GM13977 (cell line): ENCODE measurements at places on chromosomes 7 and 10.

DNA sequence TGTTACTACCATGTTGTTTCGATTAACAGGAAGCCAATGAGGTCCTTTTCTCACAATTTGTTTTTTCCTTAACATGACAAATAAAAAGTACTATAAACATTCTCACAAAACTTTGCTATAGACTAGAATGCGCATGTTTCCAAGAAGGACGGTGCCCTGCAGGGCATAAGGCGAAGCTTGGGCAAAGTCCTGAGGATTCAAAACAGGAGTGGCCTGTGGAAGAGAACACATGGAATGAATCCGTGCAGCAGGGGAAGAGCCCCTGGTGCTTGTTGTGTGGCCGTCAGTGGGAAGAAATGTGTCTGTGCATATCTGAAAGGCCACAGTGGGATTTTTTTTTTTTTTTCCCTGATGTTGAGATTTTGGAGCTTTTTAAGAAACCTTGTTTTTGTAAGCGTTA lies 67.6 kb downstream of the ITGA8 start:
- no peak for DNase-seq

GRCh38 chr7:1459512-1459892 lies 232 bp upstream of the MICALL2 start:
- peak; percentile 100 for DNase-seq

- DNase-seq: no peak
Measured at GRCh38 chr10:113538151-113538550, 14.7 kb upstream of the HABP2 start.

DNA sequence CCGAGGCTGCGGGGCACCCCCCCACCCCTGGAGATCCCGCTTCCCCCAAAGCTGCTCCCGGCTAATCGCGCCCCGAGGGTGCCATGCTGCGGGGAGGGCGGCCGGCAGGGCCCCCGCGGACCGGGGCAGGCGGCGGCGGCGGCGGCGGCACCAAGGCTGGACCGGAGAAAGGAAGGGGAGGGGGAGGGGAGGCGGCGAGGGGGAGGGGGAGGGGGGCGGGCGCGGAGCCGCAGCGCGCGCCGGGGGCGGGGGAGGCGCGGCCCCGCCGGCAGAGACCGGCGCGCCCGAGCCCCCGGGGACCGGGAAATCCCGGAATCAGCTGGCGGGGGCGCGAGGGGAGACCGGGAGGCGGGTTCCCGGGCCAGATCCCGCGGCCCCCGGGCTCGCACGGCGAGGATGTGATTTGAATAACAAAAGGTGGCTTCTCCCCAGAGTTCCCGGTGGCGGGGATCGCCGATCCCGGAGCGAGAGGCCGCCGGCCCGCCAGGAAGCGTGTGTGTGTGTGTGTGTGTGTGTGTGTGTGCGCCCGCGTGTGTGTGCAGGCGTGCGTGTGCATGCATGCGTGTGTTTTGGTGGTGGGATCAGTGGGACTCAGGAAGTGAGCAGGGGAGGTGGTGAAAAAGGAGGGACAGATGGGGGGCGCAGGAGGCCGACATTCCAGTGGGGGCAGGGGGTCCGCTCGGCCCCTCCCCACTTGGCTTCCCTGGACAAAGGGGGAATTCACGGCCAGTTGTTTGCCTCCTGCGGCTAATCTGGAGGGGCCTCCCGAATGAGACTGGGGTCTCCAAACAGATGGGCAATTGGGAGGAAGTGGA lies 99.5 kb downstream of the HIP1 start:
- DNase-seq: peak; percentile 80

- DNase-seq: no peak
Measured at GRCh38 chr10:5971886-5972285, 5.5 kb downstream of the IL15RA start.

DNA sequence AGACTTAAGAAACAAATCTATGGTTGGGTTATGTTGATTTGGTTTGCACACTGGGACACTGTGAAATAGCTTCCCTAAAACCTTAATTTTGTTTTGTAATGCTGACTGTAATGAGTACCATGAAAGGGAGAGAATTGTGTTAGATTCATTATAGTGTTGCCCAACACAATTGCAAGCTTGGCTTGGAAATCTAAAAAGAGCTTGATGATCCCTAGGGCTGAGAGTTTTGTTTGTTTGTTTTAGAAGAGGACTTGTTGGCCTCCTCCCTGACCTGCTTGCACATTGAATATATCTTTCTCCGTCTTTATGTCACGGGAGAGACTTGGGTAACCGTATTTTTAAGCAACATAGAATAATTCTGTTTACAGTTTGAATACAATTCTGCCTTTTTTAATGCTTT lies 410.1 kb downstream of the ARL4A start:
- no peak for DNase-seq

DNA sequence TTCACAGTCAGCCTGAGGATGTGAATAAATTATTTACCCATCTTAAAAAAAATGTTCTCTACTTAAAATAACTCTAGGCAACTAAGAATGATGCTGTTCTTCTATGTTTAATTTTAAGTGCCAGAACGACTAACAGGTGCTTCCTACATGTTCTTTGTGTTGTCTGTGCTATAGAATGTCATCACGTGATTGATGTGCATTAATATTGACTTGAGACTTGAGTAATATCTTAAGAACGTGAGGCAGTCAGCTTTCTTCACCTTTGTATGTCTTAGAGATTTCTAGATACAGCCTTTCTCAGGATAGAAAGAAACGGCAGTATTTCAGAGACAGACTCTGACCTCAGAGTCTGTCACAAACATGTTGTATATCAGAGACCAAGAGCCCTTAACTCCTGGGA lies 274.6 kb downstream of the KCND2 start:
- no peak for DNase-seq

GRCh38 chr10:12405342-12406320 lies 56.3 kb downstream of the CAMK1D start:
- no peak for DNase-seq

DNA sequence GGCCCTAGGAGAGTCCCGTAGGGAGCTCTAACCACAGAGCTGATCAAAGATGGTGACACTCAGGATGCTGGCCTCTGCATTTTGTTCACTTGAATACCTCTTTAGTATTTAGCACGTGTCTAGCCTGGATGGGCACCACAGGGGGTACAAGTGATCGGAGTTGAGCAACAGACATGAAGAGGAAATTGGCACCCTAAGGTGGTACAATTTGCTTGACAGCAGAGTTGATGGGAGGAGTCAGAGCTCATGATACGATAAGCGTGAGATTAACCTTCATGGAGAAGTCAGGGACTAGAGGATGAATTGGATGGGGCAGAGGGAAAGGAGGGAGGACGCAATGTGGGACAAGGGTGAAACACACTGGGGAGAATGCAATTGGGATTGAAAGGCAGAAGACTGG lies 9.9 kb upstream of the ZNF212 start:
- no peak for DNase-seq

GRCh38 chr10:99329304-99329553 lies at the start of gene CNNM1:
Gene CNNM1 (plus strand): TSS chr10:99329356. CDS start chr10:99329388, 32 bp downstream.
- DNase-seq: peak; percentile 47
